ENCODE measurements at places on chromosomes 7 and 10.

DNA sequence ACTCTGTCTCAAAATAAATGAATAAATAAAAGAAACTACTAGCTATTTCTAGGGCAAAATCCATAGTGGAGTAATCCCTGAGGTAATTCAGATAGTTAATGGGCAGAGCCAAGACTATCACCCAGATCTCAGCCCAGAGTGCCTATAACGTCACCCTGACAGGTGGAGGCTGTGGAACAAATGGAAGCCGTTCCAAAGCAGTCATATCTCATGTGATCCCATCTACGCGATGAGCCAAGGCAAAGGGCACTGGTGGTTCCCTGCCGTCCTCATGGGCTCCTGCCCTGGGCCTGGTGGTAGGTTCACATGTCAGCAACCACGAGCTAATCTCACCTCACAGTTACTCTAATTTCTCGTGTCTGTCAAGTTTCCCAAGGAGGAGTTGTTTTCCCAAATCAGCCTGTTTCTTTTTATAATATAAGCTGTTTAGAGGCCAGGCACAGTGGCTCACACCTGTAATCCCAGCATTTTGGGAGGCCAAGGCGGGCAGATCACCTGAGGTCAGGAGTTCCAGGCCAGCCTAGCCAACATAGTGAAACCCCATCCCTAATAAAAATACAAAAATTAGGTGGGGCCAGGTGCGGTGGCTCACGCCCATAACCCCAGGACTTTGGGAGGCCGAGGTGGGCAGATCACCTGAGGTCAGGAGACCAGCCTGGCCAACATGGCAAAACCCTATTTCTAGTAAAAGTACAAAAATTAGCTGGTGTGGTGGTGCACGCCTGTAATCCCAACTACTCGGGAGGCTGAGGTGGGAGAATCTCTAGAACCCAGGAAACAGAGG, 22.5 kb upstream of the ASCC1 start:
- no peak for DNase-seq

- no peak for DNase-seq
Observed at GRCh38 chr7:86949052-86949778, 110.2 kb downstream of the ELAPOR2 start.

- no peak for DNase-seq
Observed at GRCh38 chr7:138746073-138746472, 44.9 kb upstream of the SVOPL start.

GRCh38 chr10:124612611-124613498, 131.3 kb downstream of the FAM53B start:
- DNase-seq = peak; percentile 19

- no peak for DNase-seq
Observed at GRCh38 chr10:94075506-94075905, 81.8 kb downstream of the PLCE1 start.

- no peak for DNase-seq
Observed at GRCh38 chr10:57506414-57507094, 761.1 kb downstream of the IPMK start.

DNA sequence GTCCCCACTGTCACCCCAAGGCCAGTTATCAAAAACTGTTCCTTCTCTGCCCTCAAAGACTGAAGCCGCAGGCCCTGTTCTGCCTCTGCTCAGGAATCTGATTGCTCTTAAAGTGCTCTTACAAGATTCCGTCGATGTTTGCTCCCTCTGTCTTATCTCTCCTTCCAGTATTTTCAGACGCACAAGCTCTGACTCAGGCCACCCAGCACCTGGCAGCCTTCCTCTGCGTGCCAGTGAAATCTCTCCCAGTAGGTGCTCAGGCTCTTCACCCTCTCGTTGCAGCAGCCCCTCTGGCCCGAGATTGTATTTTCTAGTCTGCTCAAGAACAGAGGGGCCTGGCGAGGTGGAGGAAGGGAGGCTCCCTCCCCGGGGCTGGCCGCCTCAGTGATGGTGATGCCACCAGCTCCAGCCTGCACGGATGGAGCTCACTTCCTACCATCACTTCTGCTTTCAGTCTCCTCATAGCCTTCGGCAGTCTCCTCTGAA, 276.2 kb downstream of the USP6NL start:
- no peak for DNase-seq

- no peak for DNase-seq
Observed at GRCh38 chr10:63671317-63671937, 150.2 kb downstream of the REEP3 start.

DNA sequence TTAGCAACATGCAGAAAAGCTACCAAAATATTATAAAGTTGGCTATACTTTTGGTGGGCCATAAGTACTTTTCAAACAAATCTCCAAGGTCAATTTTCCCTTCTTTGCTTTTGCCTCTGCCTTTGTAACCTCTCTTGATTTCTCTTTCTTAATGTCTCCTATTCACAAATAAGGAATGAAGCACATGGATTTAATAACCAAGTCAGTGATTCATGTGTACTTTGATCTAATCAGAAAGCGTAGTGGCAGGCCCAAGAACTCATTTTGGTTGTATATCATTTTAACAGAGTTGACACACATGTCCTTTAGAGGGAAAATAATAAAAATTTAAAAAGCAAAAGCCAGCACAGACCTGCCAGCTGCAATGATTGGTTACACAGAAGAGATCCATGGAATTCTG, 93.7 kb downstream of the FZD1 start:
- DNase-seq = no peak

GRCh38 chr10:49297818-49298670, 926 bp upstream of the C10orf71 start:
- DNase-seq = no peak

GRCh38 chr10:117360994-117361667, 14.1 kb downstream of the PDZD8 start:
- no peak for DNase-seq

GRCh38 chr10:1465418-1465911, 271.9 kb downstream of the ADARB2 start:
- no peak for DNase-seq

DNA sequence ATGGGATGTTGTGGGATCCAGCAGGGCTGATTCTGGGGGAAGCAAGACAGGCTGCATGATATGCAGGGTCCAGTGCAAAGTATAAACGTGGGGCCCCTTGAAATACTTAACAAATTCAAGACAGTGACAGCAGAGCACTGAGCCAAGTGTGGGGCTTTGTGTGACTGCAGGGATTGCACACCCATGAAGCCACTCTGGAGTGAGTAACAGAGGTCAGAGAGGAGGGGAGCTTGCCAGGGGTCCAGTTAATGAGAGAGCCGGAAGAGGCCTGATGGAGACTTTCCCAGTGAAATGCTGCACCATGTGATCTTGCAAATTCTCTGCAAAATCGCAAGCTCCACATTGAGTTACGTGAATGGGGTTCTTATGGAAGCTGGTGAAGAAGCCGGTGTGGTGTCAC, 5.6 kb downstream of the NPVF start:
- DNase-seq = no peak

- no peak for DNase-seq
Observed at GRCh38 chr10:73979809-73980433, 18.0 kb upstream of the VCL start.

GRCh38 chr7:27906385-27907091, 166.6 kb downstream of the TAX1BP1 start:
- DNase-seq = no peak

DNA sequence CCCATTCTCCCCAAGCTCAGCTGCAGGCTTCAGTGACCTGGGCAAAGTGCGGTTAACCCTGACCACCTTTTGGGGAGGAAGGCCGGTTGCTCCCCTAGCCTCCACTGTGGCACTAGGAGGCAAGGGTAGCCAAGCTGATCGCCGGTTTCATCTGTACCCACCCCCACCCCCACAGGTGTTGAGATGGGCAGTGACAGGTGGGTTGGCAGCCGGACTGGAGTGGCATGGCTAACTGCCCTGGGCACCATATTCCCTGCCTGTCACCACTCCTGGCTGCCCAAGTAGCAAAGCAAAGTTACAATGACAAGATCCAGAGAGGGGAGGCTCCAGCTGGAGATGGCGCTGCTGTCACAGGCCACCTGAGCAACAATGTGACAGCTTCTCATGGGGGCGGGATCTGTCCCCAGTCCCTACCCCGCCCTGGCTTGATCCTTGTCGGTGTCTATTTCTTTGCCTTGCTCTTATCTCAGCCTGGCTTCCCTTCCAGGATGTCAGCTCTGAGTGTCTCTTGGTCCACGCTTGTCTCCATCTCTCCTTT, 27.0 kb upstream of the BMS1 start:
- DNase-seq = no peak

DNA sequence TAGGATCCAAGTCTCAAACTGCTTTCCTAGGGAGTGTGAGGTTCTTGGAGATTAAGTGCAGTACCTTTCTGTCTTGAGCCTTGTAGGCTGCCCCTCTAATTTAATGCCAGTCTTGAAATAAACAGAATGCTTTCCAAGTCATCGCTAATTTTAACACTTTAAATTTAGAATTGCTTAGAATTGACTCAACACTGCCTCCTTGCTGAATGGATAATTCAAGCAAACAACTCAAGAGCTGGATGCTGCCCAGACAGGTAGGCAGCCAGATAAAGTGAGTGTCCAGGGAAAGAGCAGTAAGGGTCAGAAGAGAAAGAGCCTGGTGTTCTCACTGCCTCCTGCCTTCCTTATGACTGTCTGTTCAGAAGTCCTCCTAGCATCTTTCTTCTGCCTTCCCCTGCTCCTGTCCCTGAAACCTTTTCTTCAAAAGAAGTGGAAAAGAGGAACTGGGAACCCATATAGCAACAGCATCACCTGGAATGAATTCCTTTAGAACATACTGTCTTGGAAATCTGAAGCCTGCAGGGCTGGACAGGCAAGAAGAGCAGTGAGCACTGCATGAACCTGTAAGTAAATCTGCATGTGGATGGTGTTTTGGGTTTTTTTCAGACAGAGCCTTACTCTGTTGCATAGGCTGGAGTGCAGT, 3.1 kb upstream of the GOT1 start:
- no peak for DNase-seq

- DNase-seq = no peak
Observed at GRCh38 chr7:45203936-45204445, 46.4 kb downstream of the RAMP3 start.

DNA sequence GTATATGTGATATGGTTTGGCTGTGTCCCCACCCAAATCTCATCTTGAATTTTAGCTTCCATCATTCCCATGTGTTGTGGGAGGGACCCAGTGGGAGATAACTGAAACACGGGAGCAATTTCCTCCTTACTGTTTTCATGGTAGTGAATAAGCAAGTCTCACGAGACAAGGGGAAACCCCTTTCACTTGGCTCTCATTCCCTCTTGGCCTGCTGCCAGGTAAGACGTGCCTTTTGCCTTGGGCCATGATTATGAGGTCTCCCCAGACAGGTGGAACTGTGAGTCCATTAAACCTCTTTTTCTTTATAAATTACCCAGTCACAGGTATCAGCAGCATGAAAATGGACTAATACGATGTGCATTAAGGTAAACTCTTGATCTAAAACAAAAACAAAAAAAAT, 357.1 kb upstream of the AOAH start:
- DNase-seq = no peak

Data from CD4-positive, alpha-beta T cell treated with Interleukin-6 at 100 ng/mL for 8 hours (primary cell).